Suppressor macrophage treated with lipopolysaccharide for 1 hour (primary cell): ENCODE measurements at places on chromosomes 13 and 19.
A peak's percentile ranks its signal among the peaks of the same experiment; 100 is the strongest.

DNA sequence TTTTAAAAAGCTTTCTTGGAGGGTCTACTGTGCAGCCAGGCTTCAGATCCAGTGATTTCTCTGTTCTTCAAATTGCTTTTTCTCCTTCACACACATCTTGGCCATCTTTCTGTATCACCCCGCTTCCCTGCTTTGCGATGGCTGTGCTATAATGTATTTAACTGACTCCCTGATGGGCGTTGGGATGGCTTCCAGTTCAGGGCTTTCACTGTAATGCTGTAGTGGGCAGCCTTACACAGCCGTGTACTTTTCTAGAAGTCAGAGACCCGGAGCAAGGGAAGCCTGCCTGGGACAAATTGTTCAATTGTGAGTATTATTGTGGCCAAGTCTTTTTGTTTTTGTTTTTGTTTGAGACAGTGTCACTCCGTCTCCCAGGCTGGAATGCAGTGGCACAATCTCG, 19.4 kb upstream of the PAK4 start:
- DNase-seq = no peak

DNA sequence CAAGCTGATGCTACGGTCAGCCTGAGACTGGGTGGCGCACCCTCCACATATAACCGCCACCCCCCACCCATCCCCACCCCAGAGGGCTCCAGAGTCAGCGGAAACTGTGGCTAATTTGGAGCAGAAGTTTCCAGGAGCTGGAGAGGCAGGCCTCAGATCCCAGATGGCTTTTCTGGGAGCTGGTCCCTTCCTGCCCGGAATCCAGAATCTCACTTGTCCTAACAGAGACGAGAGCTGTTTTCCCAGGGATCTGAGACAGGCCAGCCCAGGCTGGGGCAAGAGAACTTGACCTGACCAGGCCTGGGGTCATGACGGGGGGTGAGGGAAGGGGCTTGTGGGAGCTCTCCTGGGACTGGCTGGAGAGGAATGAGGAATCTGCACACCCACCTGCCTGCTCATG, 6.5 kb downstream of the EPHX3 start:
- no peak for DNase-seq

DNA sequence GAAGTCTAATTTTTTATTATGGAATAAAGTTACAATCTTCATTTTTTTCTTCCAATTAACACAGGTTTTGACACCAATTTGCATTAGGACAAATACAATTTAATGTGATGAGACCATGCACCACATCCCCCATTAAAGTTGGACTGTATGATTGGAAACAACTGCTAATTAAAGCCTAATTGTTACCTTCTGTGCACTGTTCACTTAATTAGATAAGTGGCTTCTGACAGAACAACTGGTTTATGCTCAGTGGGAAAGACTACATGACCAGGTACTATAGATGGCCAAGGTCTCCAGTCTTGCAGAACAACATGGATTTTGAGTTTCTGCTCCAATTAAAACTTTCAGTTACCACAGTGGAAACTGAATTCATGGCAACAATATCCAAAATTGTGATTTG, 198.1 kb downstream of the FGF14 start:
- no peak for DNase-seq

- DNase-seq = no peak
These were observed 557 bp downstream of the ZNF576 start for GRCh38 chr19:43596842-43597461.

DNA sequence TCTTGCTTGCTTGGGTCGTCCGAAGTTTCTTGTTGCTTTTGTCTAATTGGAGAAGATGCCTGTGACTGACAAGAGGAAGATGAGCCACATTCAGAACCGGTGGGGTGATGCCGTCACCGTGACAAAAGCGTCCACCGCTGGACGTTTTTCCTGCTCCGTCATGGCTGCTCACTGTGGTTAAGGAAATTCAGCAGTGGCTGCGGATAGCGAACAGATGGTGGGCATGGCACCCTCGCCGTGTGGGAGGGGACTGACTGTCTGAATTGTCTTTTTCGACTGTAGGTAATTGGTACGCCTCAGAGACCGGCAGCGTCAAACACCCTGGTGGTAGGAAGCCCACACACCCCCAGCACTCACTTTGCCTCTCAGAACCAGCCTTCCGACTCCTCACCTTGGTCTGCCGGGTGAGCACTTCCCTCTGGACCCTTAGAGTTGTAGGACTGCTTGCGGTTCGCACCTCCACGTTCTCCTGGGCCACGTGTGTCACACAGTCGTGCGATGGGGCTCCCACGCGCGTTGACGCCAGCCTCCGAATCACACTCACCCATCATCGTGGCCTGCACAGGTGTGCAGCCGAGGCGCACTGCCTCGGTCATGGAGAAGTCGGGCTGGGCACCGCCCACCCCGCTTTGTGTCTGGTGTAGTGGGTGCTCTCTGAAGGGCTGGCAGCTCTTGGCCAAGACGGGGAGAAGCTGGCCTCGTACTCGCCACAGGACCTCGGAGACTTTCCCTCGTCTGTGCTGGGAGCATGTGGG, 26.5 kb downstream of the ATP4B start:
- no peak for DNase-seq

GRCh38 chr19:7200736-7201135, 93.5 kb downstream of the INSR start:
- no peak for DNase-seq

DNA sequence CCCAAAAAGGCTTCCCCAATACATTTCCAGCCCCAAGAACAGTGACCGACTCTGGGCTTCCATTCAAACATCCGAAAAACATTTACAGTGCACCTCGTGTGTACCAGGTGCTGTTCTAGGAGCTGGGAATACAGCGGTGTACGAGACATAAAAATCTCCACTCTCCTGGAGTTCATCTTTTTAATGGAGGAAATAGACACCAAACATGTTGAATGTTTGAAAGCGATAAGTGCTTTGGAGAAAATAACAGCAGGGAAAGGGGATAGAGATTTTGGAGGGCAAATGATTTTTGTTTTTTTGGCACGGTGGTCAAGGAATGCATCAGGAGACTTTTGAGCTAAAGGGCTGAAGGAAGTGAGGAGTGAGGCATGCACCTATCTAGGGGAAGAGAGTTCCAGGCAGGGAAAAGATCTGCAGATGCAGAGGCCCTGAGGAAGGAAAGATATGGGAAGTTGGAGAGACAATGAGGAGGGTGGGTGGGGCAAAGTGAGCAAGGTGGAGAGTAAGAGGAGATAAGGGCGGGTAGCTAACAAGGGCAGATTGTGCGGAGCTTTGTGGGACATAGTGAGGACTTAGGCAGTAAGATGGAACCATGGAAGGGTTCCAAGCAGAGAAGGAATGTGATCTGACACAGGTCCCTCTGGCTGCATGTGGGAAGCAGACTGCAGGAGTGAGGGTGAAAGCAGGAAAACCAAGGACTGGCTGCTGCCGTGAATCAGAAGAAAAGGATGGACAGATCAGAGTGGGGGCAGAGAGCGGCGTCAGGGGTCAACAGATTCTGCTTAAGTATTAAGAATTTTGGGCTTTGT, 703 bp upstream of the FBL start:
- no peak for DNase-seq

- no peak for DNase-seq
These were observed 584.2 kb upstream of the SLITRK1 start for GRCh38 chr13:84466461-84466860.

GRCh38 chr13:29318741-29319140, 276.7 kb downstream of the SLC7A1 start:
- DNase-seq = no peak

- DNase-seq = no peak
These were observed 50.6 kb downstream of the USPL1 start for GRCh38 chr13:30668312-30668711.

- DNase-seq = peak; percentile 13
These were observed 35.2 kb downstream of the MBNL2 start for GRCh38 chr13:97257228-97257755.

GRCh38 chr13:49472186-49472585, 23.6 kb upstream of the PHF11 start:
- DNase-seq = no peak

DNA sequence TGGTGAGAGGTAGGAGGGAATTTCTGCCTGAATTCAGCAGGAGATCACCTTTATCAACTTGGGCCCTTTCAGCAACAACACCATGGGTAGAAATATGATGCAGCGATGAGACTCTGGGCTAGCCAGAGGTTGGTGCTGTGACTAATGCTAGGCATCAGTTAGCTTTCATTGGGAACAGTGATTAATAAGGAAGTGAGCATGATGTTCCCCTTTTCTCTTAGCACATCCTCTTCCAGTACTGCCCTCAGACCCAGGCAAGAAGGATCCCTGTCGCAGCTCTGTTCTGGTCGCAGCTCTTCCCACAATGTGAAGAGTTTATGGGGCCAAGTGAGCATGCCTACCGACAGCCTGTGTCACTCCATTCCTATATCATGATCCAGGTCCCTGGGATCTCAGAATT, 100.5 kb downstream of the FLT1 start:
- DNase-seq = peak; percentile 87

GRCh38 chr13:21436582-21436981, 22.5 kb downstream of the ZDHHC20 start:
- no peak for DNase-seq

DNA sequence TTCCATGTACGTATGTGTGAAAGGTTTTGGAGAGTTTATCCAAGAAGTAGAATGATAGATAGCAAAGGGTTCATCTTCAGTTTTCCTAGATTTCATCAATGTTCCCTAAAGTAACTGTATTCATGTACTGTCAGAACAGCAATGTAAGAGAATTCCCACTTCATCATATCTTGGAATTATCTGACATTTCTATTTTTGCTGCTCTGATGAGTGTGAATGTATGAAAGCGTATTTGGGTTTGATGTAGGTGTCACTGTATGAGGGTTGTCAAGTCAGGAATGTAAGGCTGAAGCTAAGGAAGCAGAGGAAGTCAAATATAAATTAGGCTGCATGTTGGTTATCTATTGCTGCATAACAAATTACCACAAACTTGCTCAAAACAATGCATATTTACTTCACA, 7.2 kb upstream of the KATNAL1 start:
- no peak for DNase-seq

DNA sequence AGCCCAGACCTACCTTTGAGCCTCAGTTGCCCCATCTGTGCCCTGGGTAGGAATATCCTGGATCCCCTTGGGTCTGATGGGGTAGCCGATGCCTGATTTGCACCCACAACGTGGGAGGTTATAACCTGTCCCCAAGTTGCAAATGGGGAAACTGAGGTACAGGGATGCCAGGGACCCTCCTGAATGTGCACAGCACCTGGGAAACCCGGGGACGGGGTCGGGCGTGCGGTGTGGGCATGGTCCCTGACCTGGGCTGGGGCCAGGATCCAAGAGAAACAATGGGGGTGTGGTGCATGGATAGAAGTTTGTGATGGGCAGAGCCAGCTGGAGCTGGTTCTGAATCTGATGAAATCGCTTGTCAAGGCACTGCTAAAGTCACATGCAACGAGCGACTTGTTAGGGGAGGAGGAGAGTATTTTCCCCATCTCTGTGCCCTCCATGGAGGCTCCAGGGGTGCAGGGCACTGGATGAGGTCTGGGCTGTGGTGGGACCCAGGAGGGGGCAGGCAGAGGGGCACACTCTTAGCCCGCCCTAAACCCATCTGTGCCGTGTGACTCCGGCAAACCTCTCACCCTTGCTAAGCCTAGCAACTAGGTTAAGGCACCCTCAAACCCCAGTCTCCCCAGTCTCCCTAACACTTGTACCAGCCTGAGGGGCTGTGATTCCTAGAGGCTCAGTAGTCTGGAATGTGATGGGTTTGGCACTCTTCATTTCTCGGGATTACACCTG, 749 bp downstream of the GDF15 start:
- peak; percentile 40 for DNase-seq

DNA sequence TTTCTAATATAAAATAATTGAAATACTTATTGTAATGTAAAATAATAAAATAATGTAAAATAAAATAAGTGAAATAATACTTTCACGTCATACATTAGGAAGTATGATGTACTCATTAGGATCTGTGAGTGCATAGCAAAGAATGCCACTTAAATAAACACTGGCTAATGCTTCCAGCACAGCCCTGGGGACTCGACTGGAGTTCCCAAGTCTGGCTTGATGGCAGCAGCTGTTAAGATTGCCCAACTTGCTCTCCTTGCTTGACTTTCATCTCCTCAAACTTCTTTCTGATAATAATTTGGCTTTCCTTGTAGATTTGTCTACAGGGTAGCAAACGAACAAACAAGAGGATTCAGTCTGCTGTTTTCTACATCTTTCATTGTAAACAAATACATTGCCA, 191.9 kb downstream of the COG6 start:
- DNase-seq = peak; percentile 14

- no peak for DNase-seq
These were observed 11.2 kb upstream of the LYPD3 start for GRCh38 chr19:43476606-43477005.

DNA sequence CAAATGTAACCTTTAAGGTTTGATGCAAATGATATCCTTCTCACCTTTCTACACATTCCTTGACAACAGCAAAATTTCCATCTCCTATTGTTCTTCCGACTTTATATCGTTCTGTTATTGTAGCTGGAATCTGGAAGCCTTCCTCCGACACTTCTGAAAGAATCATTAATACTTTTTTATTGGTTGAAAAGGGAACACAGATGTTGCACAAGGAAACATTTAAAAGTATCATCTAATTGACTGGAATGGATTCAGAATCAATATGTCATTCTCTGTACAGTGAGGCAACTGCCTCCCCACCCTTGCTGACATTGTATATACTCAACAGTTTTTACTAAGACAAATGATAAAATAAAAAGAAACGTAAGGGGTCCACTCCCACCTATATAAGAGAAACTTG, 295.2 kb downstream of the DCLK1 start:
- no peak for DNase-seq

DNA sequence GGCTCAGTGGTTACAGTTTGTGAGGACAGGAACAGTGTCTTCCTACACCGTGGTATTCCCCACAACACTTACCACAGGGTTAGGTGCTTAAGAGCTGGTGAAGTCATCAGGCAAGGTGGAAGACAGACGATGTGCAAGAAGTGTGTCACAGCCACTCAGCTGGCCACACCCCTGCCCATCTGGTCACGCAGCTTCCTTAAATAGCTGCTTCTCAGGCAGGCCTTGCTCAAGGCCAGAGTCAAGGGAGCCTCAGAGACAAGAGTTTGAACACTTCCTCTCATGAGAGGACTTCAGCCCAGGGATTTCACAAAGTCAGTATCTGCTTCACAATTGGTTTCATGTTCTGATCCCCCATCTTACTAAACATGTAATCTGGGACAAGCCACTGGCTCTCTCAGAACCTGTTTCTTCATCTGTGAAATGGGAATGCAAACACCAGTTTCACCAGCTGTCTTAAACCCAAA, 80.3 kb upstream of the FRY start:
- DNase-seq = peak; percentile 94

DNA sequence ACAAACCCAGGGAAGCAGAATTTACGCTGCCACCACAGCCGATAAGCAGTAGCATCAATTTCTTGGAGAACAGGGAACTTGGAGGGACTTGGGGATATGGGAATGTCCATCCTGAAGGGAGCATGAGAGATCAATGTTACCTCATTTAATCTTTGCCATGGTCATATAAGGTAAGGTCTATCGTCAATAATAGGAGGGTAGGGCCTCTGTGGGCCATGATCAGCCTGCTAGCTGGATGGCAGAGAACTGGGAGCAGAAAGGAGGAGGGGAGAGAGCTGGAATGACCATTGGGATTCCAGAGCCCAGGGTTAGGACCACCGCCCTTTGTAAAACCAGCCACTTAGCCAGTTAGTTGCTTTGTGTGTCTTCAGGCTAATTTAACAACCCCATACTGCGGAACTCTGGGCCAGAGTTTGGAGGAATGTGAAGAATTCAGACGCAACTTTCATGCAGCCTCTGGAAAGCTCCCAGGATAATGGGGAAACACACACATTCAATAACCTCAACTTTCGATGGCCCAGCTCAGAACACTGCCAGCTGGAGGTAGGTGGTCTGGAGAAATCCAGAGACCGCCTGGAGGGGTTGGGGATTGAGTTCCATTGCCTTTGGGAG, 40.3 kb downstream of the ZNF557 start:
- DNase-seq = no peak

- peak; percentile 41 for DNase-seq
These were observed 9.5 kb upstream of the URAD start for GRCh38 chr13:27997904-27998522.
